CD4-positive, alpha-beta memory T cell (primary cell): ENCODE measurements at places on chromosomes 6 and 20. TPM values are rescaled to one million over a fixed set of nuclear protein-coding genes. Genes with fewer than 3 reads are reported as not detected.

Gene DDO
- not detected for total RNA-seq

DNA sequence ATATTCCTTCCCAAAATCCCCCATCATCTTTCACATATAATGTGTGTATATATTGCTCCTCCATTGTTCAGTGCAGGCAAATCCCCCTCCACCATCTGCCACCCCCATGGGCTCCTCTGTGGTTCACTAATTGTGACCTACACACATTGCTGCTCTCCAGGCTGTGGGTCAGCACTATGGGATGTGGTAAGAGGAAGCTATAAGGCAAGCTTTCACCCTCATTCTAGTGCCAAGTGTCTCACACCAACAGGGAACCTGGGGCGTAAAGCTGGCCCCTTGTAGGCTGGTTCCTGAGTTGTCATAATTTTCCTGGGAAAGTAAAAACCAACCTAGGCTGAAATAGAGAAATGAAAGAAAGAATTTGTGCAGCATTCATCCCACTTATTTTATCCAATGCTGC lies 16.8 kb downstream of the FKBP1A start:
- DNase-seq, result no peak

DNA sequence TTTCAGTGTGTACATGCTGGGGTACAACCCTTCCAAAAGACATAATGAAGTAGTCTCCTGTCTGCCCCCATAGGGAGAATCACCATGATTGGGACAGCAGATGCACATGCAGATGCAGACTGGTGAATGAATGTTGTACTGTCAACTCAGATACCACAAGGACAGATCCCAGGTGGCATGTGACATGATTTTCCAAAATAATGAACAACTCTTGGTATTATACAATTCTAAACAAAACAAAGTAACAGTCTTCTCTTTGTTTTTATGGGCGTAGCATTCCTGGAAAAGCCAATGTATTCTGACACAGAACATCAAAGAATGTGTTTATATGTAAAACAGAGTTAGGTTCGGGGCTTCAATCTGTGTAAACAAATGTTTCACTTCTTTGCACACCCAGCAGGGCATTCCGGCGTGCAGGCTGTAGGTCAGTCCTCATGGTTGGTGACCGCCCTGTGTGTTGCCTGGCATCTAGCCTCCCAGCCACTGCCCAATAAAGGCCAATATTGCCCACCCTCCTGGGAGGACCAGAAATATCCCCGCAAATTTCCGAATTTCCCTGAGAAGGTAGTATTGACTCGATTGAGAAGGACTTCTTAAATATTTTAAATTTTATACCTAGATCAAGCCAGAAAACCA lies 127.7 kb downstream of the KLHL32 start:
- DNase-seq, result no peak

- DNase-seq, result no peak
Observed at GRCh38 chr6:3571836-3572235, 115.0 kb upstream of the SLC22A23 start.

GRCh38 chr20:19396460-19397081 lies 184.1 kb downstream of the SLC24A3 start:
- no peak for DNase-seq

DNA sequence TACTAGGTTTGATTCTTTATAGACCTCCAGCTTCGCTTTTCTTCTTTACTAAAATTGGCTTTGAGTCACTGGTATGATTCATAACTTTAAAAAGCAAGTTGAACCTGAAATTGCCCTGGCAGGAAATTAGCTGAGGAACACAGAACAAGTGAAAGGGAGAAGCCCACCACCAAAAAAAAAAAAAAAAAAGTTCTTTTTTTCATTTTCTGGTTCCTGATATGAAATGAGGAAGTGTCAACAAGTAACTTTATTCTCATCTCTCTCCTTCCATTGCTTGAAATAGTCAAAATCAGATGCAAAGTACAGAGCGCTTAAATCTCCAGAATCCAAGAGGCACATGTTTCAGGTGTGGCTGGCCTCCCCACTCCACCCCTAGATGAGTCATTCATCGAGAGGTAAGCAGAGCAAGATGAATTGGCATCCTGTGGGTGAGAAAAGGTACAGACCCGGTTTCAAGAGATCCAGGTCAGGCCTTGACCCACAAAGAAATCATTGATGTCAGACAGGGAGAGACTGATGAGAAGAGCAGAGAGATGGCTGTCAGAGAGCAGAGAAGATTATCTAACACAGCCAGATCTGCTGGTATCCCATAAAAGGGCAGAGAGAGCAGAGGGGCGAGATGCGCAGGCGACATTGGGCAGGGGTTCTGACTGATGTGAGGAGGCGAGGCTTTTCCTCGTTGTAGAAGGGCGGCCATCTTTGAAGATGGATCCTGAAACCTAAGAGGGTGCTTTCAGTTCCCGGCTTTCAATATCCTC lies 54.8 kb upstream of the MBOAT1 start:
- DNase-seq, result no peak

Gene SAPCD1
- 3.7 TPM for total RNA-seq

GRCh38 chr6:139659196-139659595 lies 284.7 kb upstream of the CITED2 start:
- DNase-seq, result no peak
